ENCODE measurements at places on chromosomes 13 and 19.

DNA sequence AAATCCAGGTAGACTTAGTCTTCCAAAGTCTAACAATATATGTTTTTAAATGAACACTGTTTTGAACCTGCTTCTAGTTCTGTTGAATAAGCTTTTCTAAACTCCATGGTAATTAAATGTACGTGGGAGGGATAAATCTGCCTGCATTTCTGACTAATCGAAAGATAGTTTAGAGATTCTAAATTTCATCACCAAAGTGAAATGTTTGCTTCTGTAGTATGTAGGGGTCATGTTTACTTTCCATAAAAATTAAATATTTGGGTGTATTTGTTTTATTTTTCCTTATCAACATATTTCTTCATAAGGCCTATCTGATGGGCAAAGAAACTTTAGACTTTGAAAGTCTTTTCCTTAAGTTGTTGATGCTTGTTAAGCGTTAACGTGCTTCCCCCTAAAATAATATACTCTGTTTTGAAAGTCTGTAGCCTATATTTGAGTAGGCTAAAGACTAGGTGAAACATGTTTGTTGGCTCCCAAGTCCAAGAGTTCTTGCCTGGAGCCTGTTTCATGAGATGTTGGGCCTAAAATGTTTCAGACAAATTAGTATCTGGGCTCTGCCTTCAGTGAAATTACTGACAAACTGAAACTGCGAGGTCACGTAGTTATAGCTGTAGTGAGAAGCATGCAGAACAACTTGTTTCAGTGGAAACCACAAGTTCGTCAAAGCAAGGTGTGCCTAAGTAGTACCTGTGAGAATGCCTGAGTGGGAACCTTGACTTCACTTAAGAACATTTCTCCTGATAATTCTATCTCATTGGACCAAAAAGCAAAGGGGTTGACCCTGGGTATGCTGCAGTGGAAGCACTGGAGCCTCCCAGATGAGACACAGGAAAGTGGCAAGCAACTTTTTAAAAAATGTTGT is 126.2 kb downstream of the LMO7 start:
- DNase-seq = no peak

DNA sequence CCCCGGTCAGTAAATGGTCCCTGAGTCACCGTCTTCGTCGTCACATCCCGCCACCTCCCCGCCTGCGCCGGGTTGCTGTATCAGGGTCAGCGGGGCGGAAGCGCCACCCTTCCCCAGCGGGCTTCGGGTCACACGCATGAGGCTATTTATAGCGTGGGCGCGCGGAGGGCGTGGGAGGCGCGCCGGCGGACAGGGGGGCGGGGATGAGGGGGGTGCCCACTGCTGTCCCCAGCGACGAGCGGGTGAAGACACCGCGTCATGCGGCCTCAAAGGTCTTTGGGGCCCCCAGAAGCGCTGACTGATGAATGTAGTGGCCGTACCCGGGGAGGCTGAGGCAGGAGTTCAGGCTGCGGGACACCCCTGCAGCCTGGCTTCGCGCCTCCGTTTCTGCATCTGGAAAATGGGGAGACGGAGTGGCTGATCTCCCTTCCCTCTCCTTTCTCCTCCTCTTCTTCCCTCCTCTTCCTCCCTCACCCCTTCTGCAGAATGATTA is 7.9 kb downstream of the UNC13A start:
- peak; percentile 40 for DNase-seq

GRCh38 chr13:59879281-59879680 is 284.4 kb downstream of the DIAPH3 start:
- no peak for DNase-seq

DNA sequence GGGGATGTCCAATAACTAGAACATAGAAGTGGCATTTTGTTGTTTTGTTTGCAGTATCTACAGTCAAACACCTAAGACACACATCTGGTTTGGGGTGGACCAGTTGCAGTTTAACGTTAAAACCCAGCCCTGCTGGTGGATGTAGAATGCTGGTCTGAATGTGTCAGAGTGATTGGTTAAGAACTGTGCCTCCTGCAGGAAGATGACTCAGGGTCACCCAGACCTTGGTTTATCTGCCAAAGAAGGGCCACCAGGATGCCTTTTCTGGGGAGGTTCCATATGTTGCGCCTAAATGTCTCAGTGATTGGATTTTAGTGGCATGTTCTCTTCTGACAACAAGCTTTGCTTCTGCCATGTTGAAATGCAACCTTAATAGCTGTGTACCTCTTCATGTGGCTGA is 23.1 kb downstream of the ZNF536 start:
- no peak for DNase-seq

GRCh38 chr13:33543631-33544265 is 258.2 kb upstream of the STARD13 start:
- DNase-seq = no peak

Measured in RCC 7860 (cell line).